ENCODE measurements at places on chromosomes 1 and 21.

- no peak for DNase-seq
These were observed 226.2 kb downstream of the KIF26B start for GRCh38 chr1:245380790-245381535.

- DNase-seq, result no peak
These were observed 532.3 kb downstream of the USP25 start for GRCh38 chr21:16262091-16262490.

- DNase-seq, result no peak
These were observed 52.0 kb downstream of the PRDM2 start for GRCh38 chr1:13751985-13752384.

GRCh38 chr1:118811156-118811555 is 177.0 kb downstream of the TBX15 start:
- DNase-seq, result no peak

DNA sequence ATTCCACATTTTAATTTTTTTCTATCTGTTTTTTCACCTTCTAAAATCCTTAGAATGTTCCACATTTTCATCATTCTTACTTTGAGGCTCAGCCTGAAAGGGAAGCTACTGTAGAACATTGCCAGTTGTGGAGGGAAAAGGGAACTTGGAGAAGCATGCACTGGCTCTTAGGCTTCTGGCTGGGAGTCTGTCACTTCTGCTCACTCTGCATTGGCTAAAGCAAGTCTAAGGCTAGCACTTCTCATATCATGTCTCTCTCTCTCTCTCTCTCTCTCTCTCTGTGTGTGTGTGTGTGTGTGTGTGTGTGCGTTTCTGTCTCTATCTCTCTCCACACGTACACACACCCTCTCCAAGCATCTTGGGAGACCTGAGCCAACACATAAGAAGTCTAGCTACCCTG is 49.6 kb upstream of the ADAR start:
- no peak for DNase-seq

- DNase-seq, result no peak
These were observed 990 bp downstream of the VWA5B1 start for GRCh38 chr1:20291645-20292084.

DNA sequence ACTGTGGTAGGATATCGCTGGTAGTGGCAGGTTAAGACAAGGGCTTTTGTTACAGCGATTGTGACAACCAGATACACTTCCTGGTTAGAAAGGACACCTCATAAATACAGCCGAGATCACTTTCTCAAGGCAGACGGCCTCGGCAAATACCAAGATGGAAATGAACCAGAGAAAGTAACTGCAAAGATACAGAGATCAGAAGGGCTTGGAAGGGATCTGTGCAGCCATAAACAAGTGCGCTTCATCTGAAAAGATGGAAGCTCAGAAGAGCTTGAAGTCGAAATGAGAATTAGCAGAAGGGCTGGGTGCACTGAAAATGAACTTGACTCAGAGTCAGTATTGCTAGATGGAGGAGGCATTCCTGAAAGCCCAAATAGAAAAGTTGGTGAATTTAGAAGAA is 7.1 kb downstream of the DHRS3 start:
- DNase-seq, result no peak

DNA sequence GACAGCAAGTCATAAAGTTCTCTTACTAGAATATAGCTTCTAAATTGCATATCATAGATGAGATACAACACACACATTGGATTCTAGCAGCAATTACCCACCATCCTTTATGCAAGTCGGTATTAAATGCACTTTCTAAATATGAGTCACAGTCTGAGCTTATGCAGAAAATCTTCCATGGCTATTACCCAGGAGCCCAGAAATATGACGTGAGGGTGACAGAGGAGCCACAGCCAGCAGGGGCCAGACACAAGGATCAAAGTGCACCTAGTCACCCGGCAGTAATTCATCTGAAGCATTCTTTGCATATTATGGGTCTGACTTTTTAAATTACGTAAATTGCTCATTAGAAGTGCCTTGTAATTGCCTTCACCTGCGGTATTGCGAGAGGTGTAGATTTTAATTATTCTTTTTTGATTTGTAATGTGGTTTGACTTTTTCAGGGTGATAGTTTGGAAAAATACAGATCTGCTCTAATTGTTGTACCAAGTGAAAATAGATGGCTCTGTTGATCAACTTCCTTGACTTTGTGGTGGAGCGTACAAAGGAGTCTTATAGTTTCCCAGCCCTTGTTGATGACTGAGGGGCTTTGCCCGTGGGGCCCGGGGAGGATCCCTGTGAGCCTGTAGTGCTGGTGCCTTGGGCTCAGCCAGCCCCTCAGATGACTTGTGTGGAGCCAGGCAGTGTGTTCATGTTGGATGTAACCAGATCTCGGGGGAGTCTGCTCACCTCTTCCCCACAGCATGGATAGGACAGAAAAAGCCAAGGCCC is 470.0 kb upstream of the VAMP3 start:
- no peak for DNase-seq

DNA sequence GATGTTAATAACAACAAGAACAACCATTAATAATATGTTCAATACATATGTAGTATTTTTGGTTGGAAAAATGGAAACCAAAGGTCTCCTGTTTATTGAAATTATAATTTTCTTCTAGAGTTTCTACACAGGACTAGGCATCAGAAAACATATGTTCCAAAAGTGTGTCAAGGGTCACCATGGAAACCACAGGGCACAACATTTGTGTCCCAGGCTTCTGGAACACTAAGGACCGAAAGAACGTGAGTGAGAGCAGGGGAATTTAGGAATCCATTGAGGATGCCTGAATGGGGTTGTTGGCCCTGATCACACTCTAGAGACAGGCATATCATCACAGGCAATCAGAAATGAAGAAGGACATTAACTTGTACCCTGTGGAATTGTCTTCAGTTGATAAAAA is 7.5 kb upstream of the CDC14A start:
- no peak for DNase-seq

DNA sequence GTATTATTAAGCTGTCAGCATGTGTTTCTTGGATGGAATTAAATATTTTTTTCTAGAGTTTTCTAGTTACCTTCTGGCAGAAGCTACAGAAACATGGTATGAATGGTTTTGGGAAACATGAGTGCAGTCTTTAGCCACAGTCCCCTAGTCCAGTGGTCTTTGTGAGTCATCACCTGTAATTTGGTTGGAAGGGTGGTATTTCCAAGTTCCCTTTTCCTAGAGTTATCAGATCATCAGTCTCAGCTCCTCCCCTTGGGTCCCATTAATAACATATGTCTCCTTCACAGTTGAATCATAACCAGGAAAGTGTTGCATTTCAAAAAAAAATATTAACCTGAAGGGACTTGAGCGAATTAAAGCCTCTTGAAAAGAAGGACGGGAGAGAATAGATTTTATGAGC is 27.0 kb downstream of the ELAVL4 start:
- no peak for DNase-seq

GRCh38 chr1:77802026-77802425 is 22.6 kb downstream of the MIGA1 start:
- DNase-seq, result no peak

DNA sequence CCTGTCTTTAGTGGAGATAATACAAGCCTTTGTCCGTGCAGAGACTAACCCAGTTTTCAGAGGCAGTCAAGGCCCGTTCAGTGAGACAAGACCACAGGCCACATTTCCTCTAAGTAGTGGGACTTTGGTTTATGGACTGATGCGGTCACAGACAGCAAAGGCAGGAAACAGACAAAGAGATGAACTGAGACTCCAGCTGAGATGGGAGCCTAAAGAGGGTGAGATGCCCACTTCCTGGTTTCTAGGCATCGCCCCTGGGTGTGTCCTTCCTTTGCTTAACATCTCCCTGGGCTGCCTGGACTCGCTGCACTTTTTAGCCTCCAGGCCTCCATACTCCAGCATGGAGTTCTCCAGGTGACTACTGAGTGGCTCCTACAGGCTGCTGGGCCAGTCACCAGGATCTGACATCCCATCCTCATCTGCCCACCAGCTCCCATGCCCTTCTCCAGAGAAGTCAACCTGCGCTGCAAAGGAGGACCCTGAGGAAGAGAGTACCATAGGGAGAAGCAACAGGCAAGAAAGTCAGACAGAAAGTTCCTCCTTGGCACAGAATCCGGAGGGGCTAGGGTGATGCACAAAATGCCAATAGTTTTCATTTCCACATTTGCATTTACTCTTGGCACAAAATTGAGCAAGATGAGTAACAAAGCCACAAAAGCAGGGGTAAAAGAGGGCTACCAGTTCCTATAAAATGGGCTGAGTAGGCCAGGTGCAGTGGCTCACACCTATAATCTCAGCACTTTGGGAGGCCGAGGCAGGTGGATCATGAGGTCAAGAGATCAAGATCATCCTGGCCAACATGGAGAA is 15.1 kb downstream of the THEMIS2 start:
- DNase-seq, result no peak

- no peak for DNase-seq
These were observed 263.5 kb downstream of the SETD4 start for GRCh38 chr21:35796844-35797243.

DNA sequence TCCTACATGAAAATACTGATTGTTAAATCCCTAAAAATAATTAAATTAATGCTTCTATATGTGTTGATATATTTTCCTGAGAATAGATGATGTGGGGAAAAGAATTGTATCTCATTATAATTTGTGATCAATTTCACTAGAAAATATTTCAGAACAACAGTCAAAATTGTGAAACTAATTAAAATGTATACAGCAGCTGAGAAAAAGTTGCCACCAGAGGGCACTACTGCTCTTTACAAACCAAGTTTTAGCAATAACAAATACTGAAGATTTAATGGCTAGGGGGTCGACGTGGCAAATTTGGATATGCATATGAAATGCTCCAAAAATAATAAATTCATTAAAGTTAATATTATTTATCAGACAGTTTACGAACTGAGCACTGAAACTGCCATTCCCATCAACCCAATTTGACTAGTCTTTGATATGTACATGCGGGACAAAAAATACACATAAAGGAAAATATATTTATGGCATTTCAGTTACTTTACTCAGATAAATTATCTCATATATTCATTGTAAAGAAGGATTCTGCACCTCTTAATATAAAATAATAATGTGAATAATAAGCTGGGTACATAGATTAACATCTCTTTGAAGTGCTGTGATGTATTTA is 96.3 kb upstream of the TMPRSS15 start:
- no peak for DNase-seq

GRCh38 chr1:85202092-85202863 is 1.5 kb upstream of the SYDE2 start:
- DNase-seq, result no peak

GRCh38 chr1:67457247-67457646 is 27.0 kb upstream of the SERBP1 start:
- no peak for DNase-seq

DNA sequence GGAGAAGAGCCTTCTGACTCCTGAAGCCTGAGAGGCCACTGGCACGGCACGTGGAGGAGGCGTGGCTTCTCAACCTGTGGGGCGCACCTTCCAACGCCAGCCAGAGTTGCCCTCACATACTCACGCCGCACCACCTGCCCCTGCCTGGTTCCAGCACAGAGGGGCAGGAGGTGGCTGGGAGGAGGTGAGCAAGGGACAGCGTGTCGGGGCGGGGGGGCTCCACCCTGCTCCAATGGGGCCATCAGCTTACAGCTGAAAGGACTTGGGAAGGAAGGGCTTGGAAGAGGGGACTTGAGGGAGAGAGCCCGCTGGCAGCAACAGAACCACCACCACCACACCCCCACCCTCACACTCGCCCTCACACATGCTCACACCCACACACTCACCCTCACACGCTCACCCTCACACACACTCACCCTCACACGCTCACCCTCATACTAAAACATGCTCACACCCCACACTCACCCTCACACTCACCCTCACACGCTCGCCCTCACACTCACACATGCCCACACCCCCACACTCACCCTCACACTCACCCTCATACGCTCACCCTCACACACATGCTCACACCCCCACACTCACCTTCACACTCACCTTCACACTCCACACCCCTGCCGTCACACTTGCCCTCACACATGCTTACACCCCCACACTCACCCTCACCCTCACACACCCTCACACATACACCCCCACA is 41.6 kb upstream of the EDN2 start:
- no peak for DNase-seq

DNA sequence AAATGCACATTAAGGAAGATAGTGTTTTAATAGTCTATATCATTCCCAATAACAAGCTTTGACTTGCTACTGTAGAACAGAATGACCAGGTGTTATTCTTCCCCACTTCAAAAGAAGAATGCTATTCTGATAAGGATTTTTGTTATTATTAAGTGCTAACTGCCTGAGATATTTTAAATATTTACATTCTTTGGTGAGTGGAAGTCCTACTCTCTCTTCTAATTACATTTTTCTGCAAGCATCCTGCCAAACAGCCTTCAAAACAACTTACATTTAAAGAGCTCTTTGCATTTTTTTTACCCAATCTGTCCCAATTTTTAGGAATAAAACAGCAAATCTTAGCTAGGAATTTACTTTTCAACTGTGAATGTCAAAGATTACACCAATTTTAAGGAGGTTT is 23.5 kb upstream of the SYDE2 start:
- no peak for DNase-seq

GRCh38 chr1:15231714-15232201 is 15.3 kb upstream of the FHAD1 start:
- no peak for DNase-seq

DNA sequence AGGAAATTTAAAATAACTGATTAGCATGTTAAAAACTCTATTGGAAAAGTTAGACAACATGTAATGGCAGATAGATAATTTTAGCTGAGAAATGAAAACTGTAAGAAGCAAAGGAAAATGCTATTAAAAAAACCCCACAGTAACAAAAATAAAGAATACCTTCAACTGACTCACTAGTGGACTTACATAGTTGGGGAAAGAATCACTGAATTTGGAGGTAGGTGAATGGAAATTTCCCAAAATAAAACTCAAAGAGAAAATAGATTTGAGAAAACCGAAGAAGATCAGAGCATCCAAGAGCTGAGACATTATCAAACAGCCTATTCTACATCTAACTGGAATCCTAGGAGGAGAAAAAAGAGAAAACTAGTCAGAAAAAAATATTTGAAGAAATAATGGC is 34.7 kb downstream of the PDE4B start:
- no peak for DNase-seq

DNA sequence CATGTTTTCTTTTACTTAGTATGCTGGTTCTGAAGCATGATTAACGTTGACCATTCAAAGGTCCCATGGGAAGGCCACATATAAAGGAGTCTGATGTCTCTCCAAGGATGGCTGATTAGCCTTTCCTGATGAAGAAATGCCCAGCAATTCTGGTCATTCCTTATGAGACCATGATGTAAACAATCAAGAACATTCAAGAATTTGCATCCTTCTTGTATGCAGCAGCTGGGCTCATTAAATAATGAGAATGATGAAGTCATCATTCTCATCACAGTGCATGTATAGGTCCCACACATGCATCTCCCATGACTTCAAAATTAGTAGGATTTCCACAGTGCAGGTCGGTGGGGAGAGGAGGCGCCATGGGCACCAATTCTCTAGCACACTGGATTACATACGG is 85.4 kb downstream of the APP start:
- DNase-seq, result no peak

DNA sequence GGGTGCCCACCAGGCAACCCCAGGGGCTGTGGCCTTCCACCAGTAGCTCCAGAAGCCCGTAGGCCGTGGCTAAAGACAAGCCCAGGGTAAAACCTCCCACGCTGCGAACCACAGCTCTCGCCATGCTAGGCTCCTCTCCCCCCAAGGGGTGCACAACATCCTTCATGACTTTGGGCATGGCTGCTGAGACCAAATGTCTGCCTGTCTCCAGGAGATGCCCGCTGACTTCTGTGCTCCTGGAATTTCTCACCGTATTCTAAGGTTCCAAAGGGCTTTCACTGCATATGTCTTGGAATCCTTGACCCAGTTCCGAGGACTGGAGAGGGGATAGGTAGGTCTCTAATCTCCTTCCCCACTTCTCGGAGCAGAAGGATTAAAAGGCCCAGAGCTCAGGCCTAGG is at the start of the genes DCST1 and DCST2:
Gene DCST1 (plus strand): TSS at position 301 of the 400 bp plus-strand sequence. CDS start 213 bp downstream, outside the sequence.
Gene DCST2 (minus strand): TSS at position 258 of the 400 bp plus-strand sequence. CDS start 80 bp downstream, at position 178.
- no peak for DNase-seq
